ENCODE measurements at places on chromosomes 3 and 15.

DNA sequence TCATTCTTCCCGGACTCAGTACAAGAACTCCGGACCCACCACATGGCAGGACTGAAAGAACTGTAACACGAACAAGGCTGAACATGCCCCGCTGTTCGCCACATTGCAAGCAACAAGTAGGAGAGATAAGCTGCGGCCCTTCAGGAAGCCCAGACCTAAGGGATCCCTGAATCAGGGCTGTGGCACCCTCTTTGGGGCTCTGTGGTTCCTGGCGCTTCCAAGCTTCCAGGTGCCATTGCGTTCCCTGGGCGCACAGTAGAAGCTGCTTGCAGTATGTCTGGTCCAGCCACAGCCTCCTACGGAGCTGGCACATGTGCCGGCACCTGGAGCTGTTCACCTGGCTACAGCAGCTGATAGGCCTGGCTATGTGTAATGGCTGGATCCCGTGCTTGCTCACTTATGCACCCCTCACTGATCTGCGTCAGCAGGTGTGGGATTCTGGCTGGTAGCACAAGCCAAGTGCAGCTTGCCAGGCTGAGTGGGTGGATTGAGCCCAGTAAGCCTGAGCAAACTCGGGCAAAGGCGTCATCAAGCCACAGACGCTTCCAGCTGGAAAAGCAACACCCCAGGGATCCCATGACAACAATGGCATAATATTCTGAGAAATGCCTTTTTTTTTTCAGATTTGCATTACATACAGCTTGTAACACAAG lies 748.6 kb upstream of the GBE1 start:
- DNase-seq: no peak

GRCh38 chr3:197750858-197751737 lies 1.4 kb downstream of the FYTTD1 start:
- DNase-seq: peak; percentile 43

DNA sequence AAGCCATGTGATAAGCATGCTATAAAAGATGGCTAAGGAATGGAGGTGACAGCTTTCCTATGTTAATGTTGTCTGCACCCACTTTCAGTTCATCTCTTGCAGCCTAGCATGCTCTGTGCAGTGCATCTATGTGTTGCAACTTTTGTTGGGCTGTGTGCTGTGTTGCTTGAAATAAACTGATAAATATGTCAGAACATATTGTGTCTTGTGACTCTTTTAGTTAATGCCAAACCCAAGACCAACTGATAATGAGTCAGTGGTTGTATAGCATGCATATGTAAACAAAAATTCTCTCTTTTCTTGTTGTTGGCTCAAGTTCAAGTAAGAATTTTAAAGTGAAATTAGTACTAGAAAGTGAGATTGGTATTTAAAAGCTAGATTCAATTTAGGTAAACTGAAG lies 37.0 kb upstream of the SCN10A start:
- DNase-seq: no peak

- no peak for DNase-seq
Measured at GRCh38 chr15:39692356-39693327, 90.0 kb downstream of the FSIP1 start.

- DNase-seq: no peak
Measured at GRCh38 chr15:70555713-70556112, 207.6 kb downstream of the UACA start.

- no peak for DNase-seq
Measured at GRCh38 chr3:57150113-57150581, 15.0 kb downstream of the IL17RD start.

GRCh38 chr15:38176155-38176554 lies 76.5 kb upstream of the SPRED1 start:
- no peak for DNase-seq

DNA sequence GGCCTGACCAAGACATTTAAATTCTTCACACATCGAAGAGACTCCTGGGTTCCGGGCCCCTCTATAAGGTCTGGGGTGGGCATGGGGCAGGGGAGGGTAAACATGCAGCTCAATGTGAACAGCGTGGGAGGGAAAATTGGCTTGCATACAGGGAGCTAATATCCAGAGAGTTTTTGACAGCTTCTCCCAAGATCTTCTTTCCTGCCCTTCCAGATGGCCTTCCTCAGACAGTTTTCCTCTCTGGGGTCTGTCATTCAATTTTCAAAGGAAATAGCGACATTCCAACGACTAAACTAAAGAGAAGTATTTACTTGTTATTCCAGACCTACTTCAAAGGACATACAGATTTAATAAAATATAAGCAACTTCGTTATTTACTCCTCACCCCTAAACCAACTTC lies 1030.6 kb downstream of the MCTP2 start:
- no peak for DNase-seq

- no peak for DNase-seq
Measured at GRCh38 chr3:150033721-150034120, 63.0 kb upstream of the PFN2 start.

DNA sequence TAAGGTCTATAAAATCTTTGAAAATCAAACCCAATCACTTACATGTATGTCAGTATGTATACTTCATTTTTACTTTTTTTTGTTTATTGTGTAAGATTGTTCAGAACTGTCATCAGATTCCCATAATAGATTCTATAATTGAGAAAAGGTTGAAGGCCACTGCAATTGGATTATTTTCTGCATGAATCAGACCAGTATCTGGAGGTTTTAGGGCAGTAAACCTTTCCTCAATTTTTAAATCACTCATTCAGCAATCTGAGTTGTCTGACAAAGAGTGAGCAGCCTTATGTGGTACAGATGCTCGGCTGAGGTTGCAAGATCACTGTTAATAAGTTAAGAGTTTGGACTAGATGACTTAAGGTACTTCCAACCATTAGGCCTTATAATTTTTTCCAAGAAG lies 96.0 kb downstream of the TP63 start:
- no peak for DNase-seq

DNA sequence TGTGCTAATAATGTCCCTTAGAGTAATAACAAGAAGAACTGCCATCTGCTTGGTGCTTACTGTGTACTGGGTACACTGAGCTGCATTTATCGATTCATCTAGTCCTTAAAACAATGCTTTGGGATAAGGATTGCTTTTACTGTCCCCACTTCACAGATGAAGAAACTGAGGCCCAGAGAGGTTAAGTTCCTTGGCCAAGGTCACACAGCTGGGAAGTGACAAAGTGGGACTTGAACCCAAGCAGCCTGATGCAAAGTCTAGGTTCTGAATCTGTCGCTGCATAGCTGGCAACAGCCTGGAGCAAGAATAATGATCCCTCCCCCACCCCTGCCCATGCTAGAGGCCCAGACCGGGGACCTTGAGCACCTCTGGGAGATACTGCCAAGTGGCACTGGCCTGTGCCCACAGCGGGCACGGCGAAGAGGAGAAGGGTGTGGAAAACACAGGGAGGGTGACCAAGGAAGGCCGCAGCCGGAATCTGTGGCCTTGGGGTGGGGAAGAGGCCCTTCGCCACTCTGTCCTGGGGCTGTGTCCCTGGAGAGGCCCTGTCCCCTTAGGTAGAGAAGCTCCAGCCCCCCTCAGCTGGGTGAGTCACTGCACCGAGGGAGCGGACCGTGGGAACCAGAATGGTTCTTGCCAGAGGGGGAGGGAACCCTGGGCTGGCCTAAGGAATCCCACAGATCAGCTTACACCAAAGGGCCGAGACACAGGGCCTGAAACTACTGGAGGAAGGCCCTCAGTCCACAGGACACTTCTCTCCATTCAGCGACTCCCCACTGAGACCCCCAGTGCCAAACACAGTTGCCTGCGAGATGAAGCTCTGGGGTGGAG lies 3.5 kb downstream of the PLXND1 start:
- DNase-seq: no peak

DNA sequence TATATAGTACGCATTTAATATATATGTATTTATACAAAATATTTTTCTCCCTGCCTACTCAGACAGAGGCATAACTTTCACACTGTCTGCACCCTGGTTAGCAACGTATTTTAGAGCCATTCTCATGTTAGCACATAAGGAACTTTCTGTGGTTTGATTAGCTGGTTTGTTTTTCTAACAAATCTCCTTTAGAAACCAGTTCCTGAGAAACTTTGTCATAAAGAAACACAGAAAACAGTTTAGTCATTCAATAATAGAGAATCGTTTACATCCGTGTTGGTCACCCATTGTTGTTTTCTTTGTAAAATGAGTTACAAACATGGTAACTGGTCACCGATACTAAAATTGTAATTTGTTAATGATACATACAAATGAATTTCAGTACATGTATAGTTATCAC lies 5.9 kb upstream of the NGRN start:
- DNase-seq: no peak

DNA sequence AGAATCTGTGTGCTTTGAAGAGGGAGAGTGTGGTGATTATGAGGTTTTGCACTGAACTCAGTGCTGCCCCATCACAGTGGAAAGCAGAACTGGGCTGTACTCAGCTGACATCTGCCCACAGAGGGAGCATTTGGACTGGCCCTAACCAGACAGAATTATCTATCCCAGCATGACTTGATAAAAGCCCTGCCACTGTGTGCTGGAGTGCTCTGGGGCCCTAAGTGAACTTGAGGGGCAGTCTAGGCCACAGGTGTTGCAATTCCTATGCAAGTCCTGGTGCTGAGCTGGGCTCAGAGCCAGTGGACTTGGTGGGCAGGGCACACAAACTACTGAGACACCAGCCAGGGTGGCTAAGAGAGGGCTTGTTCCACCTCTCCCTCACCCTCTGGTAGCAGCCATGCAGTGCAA lies 269.2 kb upstream of the CTNNB1 start:
- DNase-seq: no peak

DNA sequence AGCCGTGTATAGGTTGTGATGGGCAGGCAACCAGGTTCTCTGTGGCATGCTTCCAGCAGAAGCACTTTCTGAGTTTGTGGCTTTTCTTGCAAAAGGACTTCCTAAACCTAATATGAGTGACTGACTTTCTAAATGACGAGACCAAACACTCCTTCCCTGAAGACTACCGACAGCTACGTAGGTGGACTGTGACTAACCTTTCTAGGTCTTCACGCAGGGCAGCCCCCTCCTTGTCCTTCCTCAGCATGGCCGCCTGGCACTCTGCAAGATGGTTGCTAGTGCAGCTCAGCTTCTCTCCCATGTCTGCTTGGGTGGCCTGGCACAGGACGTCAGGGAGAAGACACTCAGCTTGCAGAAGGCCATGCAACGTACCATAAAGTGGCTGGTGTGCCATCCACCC lies 20.9 kb downstream of the CXCR6 start:
- DNase-seq: no peak

- DNase-seq: no peak
Measured at GRCh38 chr15:96322536-96323318, 7.8 kb upstream of the NR2F2 start.

GRCh38 chr15:91790836-91791235 lies 62.7 kb upstream of the SLCO3A1 start:
- DNase-seq: no peak

DNA sequence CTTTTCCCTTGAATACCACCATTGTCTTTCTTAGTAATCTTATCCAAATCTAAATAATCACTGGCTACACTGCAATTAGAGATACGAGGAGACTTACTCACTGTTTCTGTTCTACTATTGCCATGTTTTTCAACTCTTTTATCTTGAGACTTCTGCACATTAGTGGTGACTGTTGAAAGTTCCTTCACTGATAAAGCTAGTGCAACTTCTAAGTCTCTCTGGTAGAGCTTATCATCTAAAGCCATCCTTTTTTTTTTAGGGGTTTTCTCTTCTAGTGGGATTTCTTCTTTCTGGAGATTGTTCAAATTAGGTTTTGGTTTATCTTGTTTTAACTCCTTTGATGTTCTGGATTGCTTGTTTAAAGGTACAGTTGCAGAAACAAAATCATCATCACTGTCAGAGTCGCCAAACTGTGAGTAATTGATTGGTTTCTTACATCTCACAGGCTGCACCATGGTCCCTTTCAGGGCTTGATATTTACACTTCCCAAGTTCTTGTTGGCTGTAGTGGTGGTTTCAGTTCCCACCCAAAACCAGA lies 37.7 kb downstream of the NCK1 start:
- DNase-seq: no peak

DNA sequence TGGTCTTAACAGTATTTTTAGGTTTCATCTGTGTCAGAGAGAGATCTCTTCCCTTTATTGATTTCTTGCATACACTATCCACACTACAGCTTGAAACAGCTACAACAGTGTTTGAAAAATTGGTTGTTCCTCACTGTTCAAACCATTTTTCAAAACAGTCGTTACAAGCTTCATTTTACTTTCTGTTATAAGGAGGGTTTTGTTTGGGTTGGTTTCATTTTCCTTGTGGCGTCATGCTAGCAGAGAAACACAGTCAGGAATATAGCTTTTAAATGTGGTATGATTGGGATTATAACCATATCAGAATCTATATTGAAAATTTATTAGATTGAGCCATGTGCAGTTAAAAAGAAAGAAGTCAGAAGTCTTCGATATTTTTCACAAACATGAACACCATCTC lies 400.6 kb downstream of the ZBTB20 start:
- no peak for DNase-seq

- peak; percentile 89 for DNase-seq
Measured at GRCh38 chr3:45179163-45179562, 33.0 kb upstream of the CDCP1 start.

- DNase-seq: no peak
Measured at GRCh38 chr3:71547249-71548198, 36.0 kb downstream of the FOXP1 start.

DNA sequence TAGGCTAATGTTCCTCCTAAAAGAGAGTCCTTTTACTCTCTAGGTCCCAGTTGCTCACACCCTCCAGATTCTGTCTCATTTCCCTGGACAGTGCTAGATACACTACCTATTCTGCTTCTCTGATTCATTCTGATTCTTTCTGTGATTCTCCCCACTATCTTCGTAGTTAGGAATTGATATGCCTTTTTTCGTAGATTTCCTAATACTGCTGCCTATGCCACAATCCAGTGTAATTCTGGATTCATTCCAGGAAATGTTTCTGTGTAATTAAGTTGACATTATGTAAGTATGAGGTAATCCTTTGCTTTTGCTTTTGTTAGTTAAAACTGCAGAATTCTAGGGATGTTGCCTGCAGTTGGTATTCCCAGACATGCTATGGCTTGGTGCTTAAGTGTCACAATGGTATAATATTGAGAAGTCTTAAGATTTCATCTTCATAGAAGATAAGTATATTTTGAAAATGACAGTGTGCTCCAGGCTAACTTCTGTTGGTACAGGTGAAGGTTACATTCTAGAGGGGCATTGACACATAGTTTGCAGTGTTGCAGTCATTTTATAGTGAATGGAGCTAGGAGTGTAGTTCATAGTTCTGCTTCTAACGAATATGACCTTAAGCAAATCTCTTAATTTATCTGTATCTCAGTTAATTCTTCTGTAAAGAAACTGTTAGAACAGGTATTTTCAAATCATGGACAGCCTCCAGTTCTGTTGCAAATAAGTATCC lies 54.3 kb downstream of the RIOX2 start:
- DNase-seq: no peak

GRCh38 chr3:56806407-56806806 lies 4.7 kb upstream of the ARHGEF3 start:
- DNase-seq: no peak
